ENCODE measurements at places on chromosomes 2 and 18. TPM values are rescaled to one million over a fixed set of nuclear protein-coding genes. Genes with fewer than 3 reads are reported as not detected.
A peak's percentile ranks its signal among the peaks of the same experiment; 100 is the strongest.

Gene CYTIP
- 0.35 TPM for total RNA-seq

Gene UGT1A3
- total RNA-seq = not detected

Gene PLCL1
- 0.32 TPM for total RNA-seq

Gene REG3A
- total RNA-seq = not detected

Gene FAP
- not detected for total RNA-seq

Gene CPO
- 0.47 TPM for total RNA-seq

Gene ANKRD30B
- not detected for total RNA-seq

DNA sequence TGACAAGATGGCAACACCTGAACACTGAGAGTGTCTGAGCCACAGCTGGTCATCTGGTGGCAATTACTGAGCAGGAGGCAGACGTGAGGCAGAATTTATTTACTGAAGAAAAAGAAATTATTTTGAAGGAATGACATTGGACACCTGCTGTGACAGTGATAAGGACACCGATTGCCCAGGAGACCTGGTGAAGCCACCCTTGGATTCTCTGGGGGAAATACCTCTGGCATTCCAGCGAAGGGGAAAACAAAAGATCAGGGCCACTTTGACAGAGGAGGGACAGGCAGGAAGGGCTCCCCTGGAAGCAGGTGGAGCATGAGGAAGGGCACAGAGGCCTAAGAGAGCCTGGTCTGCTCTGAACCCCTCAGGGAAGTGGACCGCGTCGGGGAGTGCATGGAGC, 85.4 kb upstream of the ALPP start:
- H3K4me1 ChIP-seq = peaks cover 22% of the 10 kb centered on the region
- DNase-seq = no peak
- H3K27me3 ChIP-seq = no peaks in the 10 kb centered on the region
- H3K4me3 ChIP-seq = no peak overlapping the region

GRCh38 chr18:70036771-70037347, 89.2 kb upstream of the CD226 start:
- H3K4me1 ChIP-seq = no peaks in the 10 kb centered on the region
- peaks cover 40% of the 10 kb centered on the region for H3K36me3 ChIP-seq
- H3K27me3 ChIP-seq = no peaks in the 10 kb centered on the region
- DNase-seq = no peak

DNA sequence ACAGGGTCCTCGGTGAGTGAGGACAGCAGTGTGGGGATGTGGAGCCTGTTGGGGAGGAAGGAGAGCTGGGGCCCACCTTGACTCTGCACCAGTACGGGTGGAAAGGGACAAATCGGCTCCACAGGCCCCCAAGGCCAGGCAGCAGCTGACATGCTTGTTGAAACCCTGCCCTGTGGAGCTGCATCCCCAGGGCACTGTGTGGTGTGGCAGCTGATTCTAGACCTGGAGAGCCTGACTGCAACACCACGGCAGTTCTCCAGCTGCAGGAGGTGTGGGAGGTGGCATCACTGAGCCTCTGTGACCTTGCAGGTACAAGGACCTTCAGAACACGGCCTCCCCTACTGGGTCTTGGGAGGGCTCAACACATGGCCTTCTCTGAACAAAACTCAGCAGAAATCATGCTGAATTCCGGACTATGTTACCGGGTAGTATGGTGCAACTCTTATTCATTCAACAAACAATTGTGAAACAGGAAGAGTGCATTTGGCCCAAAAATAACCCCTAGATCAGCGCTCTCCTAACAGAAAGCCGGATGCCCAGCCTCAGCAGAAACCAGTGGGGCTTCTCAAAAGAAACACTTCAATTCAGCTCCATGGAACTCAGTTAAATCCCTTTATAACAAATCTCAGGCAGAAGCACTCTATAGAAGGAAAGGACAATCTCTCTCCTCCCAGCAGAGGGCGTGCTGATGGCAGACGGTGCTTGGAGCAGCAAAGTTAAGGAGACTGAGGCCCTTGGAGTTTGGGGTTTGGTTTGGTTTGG, 104.4 kb upstream of the SALL3 start:
- H3K36me3 ChIP-seq = no peaks in the 10 kb centered on the region
- DNase-seq = peak; percentile 25
- no peak overlapping the region for H3K4me3 ChIP-seq

DNA sequence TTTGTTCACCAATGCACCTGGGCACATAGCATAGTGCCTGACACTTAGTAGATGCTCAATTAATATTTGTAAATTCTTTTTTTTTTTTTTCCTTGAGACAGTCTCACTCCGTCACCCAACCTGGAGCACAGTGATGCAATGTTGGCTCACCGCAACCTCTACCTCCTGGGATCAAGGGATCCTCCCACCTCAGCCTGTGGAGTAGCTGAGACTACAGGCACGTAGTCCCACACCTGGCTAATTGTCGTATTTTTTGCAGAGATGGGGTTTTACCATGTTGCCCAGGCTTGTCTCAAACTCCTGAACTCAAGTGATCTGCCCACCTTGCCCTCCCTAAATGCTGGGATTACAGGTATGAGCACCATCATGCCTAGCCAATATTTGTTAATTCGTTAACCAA, 23.2 kb upstream of the LPIN2 start:
- no peak for DNase-seq
- H3K27ac ChIP-seq = no peak overlapping the region
- H3K27me3 ChIP-seq = no peaks in the 10 kb centered on the region
- no peaks in the 10 kb centered on the region for H3K36me3 ChIP-seq

DNA sequence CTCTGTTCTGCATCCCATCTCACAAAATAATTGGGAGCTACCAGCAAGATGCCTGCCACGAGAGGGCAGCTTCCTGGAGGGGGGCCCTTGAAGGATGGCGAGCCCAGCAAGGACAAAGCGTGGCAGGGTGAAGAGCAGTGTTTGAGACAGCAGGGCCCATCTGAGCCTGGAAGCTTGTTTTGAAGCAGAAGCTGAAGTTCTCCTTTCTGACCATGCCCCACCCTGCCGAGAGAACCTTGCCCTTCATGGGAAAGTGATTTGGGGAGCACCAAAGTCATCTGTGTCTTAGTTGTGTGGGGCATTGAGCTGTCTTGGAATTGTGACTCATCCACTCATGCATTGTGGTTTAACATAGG, 216.3 kb downstream of the BCL11A start:
- H3K4me3 ChIP-seq = no peak overlapping the region
- no peaks in the 10 kb centered on the region for H3K36me3 ChIP-seq
- H3K4me1 ChIP-seq = peaks cover 12% of the 10 kb centered on the region
- peaks cover 6% of the 10 kb centered on the region for H3K27me3 ChIP-seq
- no peak for DNase-seq

DNA sequence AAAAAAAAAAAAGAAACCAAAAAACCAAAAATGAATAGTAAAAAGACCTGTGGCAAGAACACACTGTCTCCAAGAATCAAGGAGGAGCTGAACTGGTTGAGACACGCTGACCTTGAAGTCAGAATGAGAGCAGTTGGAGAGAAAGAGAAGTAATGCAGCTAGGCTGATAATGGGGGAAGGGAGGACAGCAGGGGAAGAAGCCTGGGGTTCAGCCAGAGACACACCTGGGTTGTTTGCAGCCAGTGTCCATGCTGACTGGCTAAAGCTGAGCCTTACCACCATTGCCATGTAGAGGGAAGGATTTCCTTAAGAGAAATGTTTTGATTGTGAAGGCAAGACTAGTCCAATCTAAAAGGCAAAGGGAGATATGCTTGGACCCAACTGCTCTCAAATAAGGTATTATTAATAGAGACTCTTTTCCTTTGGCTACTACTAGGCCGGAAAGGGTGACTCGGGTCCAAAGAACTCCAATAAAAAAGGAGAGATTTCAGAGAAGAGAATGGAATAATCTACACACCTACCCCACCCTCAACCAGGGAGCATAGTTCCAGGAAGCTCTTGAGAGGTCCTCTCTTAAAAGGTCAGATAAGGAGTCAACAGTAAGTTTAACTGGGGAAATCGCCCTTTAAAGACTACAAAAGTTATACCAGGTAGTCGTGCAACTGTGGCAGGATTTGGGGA, 25.2 kb upstream of the REL start:
- H3K4me1 ChIP-seq = no peaks in the 10 kb centered on the region
- H3K4me3 ChIP-seq = no peak overlapping the region
- no peaks in the 10 kb centered on the region for H3K36me3 ChIP-seq
- no peak for DNase-seq

DNA sequence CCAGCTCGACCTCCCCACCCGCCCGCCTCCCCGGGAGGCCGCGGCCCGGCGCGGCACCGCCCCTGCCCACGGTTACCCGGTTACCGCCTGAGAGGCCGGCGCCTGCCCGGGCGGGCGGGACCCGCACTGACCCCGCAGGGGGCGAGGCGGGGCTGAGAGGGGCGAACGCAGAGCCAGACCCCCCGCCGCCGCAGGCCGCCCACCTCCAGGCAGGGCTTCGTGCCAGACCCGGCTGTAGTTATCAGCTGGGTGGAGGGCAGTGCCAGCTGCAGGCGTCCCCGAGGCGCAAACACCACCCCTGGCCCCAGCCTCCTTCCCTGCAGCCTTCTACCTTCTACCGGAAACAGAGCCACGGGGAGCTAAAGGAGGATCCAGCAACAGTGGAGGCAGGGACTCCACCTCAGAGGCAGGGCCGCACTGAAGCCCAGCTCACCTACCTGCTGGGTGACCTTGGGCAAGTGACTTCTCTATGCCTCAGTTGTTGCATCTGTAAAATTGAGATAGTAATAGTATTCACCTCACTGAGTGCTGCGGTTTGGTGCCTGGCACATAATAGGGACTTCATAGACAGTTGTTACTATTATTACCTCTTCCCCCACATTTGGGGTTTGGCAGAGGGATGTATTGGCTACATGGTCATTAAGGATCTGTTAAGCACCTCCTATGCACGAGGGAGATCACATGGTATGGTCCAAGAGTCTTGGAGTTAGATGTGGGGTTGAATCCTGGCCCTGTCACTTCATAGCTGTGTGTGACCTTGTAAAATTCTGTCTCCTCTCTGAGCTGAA, 231.6 kb upstream of the SMAD2 start:
- H3K27ac ChIP-seq = no peak overlapping the region
- no peaks in the 10 kb centered on the region for H3K36me3 ChIP-seq
- DNase-seq = no peak

DNA sequence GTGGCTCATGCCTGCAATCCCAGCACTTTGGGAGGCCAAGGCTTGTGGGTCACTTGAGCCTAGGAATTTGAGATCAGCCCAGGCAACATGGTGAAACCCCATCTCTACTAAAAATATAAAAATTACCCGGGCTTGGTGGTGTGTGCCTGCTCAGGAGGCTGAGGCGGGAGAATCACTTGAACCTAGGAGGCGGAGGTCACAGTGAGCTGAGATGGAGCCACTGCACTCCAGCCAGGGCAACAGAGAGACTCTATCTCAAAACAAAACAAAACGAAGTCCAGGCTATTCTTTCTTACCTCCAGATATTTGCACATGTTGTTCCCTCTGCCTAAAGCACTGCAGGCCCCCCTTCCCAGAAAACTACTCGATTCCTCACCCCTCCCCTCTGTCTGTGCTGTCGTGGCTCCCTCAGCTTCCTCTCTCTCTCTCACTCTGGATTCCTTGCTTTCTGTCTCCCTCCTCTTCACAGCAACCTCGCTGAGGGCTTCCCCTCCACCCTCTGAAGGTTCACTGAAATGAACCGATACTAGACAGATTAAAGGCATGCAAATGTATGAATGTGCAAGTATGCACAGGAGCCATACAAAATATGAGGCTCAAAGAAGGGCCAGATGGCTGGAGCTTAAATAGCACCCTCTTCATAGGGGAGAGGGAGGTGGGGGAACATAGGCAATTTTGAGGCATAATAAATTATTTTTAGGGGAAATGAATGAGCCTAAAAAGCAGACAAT, 18.5 kb downstream of the TMEM177 start:
- no peak for DNase-seq
- H3K27me3 ChIP-seq = no peaks in the 10 kb centered on the region
- no peak overlapping the region for H3K4me3 ChIP-seq
- H3K4me1 ChIP-seq = peaks cover 70% of the 10 kb centered on the region
- no peaks in the 10 kb centered on the region for H3K36me3 ChIP-seq
- H3K27ac ChIP-seq = no peak overlapping the region

GRCh38 chr2:232707076-232707475, 9.9 kb downstream of the GIGYF2 start:
- H3K4me3 ChIP-seq = no peak overlapping the region
- H3K27me3 ChIP-seq = no peaks in the 10 kb centered on the region
- no peak for DNase-seq
- H3K36me3 ChIP-seq = peaks cover 25% of the 10 kb centered on the region
- no peak overlapping the region for H3K27ac ChIP-seq
